ENCODE measurements at places on chromosomes 6 and 20. TPM values are rescaled to one million over a fixed set of nuclear protein-coding genes. Genes with fewer than 3 reads are reported as not detected.

Gene NUP43
- total RNA-seq = 49.0 TPM

Gene RAET1L
- not detected for total RNA-seq

Gene FAM162B
- not detected for total RNA-seq

- DNase-seq = no peak
Observed at GRCh38 chr20:51176876-51177275, 154.0 kb upstream of the KCNG1 start.

GRCh38 chr6:69343851-69344250, 453.0 kb downstream of the LMBRD1 start:
- no peak for DNase-seq

DNA sequence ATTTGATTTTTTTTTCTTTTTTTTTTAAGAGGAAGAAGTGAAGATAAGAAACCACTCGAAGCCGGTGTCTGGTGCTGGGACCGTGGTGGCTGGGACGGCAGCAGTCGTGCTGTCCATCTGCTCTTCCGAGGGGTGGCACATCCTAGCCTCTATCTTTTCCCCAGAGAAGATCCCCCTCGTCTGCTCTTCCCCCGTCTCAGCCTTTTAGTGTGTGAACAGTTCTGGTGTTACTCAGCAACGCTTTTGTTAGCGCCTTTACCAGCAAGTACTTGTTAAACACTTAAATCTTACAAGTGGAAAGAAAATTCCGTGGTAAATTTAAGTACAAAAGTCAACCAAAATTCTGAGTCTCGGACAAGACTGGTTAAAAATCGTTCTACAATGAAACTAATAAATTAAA, 90.1 kb downstream of the RSPH3 start:
- no peak for DNase-seq

Data from endothelial cell of umbilical vein (primary cell).